ENCODE measurements at places on chromosomes 7 and 10. TPM values are rescaled to one million over a fixed set of nuclear protein-coding genes. Genes with fewer than 3 reads are reported as not detected.

GRCh38 chr7:15292138-15292537 is 269.7 kb downstream of the AGMO start:
- DNase-seq: no peak

DNA sequence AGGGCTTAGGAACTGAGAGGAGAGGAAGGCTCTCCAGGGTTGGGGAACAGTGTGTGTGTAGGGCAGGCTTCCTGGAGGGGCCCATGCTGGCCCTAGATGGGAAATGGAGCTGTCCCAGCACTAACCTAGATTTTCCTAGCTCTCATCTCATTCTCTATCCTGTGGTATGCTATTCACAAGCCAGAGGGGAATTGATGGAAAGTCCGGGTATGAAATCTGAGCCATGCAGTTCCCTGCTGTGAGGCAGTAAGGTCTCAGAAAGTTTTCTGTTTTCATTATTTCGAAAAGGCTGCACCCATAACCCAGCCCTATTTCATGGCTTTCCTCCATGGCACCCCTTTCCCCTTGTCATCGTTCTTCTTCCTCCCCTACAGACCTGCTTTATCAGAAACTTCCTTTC is 220.3 kb downstream of the RPS24 start:
- DNase-seq: no peak

- no peak for DNase-seq
Observed at GRCh38 chr7:4797858-4798705, 22.7 kb downstream of the AP5Z1 start.

- DNase-seq: no peak
Observed at GRCh38 chr10:43681220-43681619, 32.5 kb upstream of the ZNF32 start.

Gene SUGCT
- 11.9 TPM for total RNA-seq
